ENCODE measurements at places on chromosomes 6 and 20.

- DNase-seq = no peak
Measured at GRCh38 chr6:43990275-43990626, 137.0 kb downstream of the MRPL14 start.

- DNase-seq = no peak
Measured at GRCh38 chr6:12648171-12648570, 68.4 kb upstream of the PHACTR1 start.

GRCh38 chr6:129393654-129394053 lies 316.3 kb downstream of the ARHGAP18 start:
- no peak for DNase-seq

- DNase-seq = no peak
Measured at GRCh38 chr6:29451471-29452193, 5.2 kb downstream of the OR11A1 start.

DNA sequence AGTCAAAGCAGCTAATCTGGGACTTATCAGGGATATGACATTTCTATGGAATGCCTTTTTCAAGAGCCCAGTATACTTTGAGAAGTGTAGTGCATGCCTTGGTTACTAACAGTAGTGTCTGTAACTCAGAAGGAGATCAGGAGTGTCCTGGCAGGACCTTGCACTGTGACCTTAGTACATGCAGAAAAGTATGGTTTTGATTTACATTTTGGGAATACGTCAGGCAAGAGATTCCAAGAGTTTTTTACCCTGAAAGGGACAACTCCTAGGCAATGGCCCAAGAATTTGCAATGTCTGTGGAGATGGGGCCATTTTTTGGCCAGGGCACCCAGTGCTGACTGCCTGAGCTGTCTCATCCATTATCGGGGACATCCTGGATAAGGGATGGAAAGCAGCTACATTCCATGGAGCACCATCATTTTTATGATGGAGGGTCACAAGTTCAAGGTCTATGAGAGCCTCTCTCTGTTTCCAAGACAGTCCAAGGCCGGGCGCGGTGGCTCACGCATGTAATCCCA lies 80.2 kb downstream of the FAM50B start:
- DNase-seq = no peak

DNA sequence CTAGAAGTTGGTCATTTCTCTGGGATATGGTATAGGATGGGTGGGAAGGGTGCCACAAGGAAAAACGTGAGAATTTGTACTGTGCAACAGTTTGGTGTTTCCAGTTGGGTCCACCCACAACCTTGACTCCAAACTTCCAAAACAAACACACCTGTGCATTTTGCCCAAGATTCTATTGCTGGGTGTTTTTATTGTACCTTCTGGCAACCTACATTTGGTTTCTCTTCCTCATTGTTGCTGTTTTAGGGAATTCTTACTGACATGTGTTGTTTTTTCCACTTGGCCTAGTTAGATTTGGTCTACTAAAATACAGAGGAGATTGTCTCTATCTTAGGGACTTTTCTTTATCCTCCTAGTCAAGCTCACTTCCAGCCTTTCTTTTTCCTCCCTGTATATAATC lies 16.7 kb downstream of the TULP4 start:
- DNase-seq = no peak

DNA sequence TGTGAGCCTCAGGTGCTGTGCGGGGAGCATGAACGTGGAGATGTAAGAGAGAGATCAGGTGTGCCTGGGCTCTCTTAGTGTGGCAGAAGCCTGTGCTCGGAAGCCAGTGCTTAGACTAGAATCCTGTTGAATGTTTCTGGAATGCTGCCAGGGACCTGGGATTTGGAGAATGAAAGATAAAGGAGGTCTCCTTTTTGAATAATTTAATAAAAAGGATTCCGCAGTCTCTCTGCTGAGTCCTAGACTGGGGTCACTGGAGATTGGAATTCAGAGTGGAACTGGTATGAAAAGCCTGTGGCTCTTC lies 18.8 kb upstream of the EFCAB8 start:
- no peak for DNase-seq

DNA sequence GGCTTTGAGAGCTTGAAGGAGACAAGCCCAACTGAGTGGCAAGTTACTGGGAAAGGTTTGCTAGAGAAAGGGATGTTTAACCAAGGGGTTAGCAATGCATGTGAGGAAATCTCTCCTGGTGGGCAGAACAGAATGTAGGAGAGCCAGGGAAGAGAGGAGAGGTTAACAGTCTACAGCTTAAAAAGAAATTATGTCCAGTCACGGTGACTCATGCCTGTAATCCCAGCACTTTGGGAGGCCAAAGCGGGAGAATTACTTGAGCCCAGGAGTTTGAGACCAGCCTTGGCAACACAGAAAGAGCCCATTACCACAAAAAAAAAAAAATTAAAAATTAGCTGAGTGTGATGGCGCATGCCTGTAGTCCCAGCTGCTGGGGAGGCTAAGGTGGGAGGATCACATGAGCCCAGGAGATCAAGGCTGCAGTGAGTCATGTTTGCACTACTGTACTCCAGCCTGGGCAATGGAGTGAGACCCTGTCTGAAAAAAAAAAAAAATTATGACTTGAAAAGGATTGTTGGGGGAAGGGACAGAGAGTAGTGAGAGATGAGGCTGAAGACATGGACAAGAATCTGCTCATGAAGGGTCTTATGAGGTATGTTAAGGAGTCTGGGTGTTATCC lies 264.9 kb downstream of the TBC1D7 start:
- DNase-seq = no peak

- DNase-seq = no peak
Measured at GRCh38 chr6:170346649-170347048, 40.1 kb downstream of the FAM120B start.

- DNase-seq = no peak
Measured at GRCh38 chr6:27962506-27962905, 5.5 kb downstream of the OR2B6 start.

DNA sequence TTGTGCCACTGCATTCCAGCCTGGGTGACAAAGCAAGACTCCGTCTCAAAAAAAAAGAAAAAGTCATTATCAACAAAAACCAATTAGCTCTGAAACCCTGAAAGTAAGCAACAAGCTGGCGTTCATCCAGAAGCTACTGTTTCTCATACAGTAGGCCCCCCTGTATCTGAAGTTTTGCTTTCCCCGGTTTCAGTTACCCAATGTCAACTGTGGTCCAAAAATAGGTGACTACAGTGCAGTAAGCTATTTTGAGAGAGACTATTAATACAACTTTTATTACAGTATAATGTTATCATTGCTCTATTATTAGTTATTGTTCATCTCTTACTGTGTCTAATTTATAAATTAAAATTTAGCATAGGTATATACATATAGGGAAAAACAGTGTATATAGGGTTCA lies 135.1 kb downstream of the KIF16B start:
- DNase-seq = no peak

GRCh38 chr6:50840112-50840810 lies 21.6 kb downstream of the TFAP2B start:
- no peak for DNase-seq

DNA sequence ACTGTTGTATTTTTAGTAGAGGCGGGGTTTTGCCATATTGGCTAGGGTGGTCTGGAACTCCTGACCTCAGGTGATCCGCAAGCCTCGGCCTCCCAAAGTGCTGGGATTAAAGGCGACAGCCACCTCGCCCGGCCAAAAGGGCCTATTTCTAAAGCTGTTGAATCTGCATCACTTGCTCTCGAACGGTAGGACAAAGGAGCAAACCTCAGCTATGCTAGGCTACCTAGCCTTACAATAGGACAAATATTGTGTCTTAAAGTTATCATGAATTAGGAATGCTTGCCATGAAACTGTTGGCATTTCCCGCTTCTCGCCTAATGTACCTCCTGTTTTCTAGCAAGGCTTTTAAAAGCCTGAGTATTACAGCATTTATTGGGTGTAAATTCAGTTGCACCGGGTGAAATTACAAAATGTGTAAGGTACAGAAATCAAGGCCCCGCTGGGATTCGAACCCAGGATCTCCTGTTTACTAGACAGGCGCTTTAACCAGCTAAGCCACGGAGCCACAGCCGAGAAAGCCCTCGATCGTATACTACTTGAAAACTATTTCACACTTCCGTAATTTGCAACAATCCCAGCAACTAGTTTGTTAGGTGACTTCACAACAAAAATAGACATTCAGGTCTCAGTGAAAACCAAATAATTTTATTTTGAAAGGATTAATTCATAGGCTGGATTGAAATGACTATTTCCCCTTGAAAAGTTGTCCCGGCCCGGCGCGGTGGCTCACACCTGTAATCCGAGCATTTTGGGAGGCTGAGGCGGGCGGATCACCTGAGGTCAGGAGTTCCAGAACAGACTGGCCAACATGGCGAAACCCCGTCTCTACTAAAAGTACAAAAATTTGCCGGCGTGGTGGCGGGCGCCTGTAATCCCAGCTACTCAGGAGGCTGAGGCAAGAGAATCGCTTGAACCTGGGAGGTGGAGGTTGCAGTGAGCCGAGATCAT lies 211.6 kb upstream of the ZNF184 start:
- peak; percentile 73 for DNase-seq

GRCh38 chr6:34035161-34035560 lies 110.7 kb downstream of the GRM4 start:
- no peak for DNase-seq
